ENCODE measurements at places on chromosomes 3 and 15.

- DNase-seq: no peak
These were observed 46.9 kb upstream of the DIPK2A start for GRCh38 chr3:143924522-143925285.

GRCh38 chr15:94306700-94307650 lies 75.6 kb downstream of the MCTP2 start:
- no peak for DNase-seq

DNA sequence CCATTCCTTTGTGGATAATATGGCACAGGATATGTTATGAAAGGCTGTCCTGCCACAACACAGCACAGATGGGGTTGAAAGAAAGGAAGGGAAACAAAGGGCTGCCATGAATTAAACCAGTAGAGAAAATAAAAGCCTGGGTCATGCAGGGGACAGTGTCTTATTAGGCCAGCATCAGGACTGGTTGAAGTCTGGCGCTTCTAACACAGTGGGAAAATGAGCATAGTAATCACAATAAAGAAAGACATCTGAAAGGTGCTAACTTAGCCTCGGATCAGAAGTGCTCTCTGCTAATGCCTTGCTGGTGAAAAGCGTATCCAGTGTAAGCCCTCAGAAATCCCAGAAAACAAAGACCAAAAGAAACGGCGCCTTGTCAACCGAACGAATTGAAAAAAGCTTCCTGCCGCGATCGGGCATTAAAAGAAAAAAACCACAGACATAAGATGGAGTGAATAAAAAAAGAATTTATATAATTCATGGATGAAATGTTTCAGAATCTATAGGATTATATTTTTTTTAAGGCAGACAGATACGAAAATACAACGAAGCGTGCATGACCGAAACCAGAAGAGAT lies 566 bp upstream of the MKRN3 start:
- no peak for DNase-seq

GRCh38 chr3:187434524-187434923 lies 66.3 kb downstream of the RTP4 start:
- no peak for DNase-seq

DNA sequence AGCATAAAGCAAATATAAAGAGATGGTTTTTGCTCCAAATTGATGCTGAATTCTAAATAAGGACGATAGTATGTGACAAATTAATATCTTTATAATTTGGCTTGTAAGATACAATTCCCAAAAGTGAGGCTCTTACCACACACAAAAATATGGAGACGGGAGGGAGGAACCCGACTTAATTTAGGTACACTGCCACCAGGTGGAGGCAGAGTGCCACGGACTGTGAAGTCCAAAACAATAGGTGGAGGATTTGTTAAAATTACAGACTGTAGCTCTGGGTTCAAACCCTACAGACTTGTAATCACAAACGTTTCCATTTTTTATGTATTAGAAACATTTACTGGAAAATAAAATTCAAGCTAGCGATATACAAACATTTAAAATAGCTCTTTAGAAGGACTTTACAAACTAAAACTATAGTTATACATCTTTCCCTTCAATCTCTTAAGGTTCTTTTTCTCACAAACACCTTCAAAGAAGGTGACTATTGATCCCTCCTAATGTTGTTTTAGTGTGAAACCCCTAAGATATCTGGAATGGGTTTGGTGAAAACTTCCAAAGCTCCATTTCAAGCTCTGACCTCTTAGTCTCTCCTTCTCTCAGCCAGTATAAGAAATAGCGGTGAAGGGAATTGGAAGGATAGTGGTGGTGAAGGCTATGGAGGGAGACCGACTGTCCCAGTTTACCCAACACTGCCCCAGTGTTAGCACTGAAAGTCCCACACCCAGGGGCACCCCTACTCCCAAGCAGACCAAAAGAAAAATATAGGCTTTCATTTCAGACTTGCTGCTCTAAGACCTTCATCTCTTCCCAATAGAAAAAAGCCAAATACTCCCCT lies 89.7 kb downstream of the AQP9 start:
- DNase-seq: peak; percentile 40
